ENCODE measurements at places on chromosomes 12 and 14.

- no peak for DNase-seq
Measured at GRCh38 chr12:6334940-6335450, 6.9 kb downstream of the TNFRSF1A start.

DNA sequence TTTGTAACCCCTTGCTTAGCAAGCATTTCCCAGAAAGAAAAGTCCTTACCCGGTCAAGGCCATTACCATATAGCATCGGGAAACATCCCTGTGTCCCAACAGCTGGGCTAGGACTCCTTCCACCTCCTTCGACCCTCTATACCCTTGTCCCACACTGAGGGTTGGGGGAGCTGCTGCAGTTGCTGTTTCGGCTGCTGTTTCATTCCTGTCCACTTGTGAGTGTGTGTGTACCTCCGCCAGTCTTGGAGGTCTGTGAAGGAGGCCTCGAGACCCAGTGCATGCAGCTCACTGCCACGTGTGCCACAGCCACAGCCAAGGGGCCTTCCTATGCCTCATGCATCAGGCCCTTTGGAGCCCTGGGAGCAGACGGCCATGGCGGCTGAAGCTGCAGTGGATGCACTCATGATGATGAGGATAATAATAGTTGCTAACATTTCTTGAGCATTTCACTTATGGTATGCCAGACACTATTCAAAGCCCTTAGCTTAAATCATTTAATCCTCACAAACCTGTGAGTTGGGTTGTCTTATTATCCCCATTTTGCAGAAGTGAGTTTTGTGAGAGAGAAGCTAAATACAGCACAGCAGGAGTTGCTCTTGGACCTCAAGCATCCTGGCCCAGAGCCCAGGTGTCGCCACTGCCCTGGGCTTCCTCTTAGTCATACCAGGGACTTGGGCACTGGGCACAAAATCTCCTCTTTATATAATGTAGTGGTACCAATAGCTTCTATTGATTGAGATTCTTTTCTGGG is 156.5 kb downstream of the PRKCH start:
- DNase-seq = no peak

DNA sequence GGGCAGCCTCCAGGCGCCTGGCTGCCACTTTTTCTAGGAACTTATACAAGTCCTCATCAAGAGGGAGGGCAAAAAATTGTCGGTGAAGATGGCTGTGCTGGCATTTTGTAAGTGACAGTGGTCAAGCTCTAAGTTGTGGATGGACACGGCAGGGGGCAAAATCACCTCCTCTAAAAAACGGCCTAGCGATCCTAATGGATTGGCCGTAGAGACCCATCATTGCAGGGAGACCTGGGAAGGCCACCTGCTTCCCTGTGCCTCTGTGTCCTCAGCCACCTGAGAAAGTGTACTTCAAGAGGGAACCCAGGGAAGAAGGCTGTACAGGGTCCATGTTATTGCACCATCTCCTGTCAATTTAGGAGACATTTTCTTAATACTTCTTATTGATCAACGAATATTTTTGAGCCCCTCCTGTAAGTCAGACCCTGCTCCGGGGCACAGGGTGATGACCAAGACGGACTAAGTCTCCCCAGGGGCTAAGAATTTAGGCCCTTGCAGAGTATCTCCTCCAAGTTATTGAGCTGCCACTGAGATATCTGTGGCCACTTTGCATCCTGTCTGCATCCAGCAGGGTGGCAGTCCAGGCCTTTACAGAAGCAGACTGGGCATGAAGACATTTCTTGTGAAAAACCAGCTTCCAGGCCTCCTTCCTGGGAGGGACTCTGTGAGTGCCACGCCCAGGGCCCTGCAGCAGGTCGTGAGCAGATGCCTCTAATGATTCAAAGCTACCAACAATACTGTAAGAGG is 40.5 kb downstream of the PSMA6 start:
- DNase-seq = no peak

- DNase-seq = no peak
Measured at GRCh38 chr14:99131632-99132271, 140.2 kb downstream of the BCL11B start.

GRCh38 chr12:27133022-27133590 is 50.7 kb upstream of the C12orf71 start:
- no peak for DNase-seq

- no peak for DNase-seq
Measured at GRCh38 chr14:80956922-80957321, 1.5 kb downstream of the TSHR start.
